Activated CD4-positive, alpha-beta T cell treated with anti-CD3 and anti-CD28 coated beads, Interleukin-2, Interleukin-4, amounts not matched to agents 100 ng/mL and 50 ng/mL, durations not matched to agents 16 hours and 8 hours (primary cell): ENCODE measurements at places on chromosomes 3 and 15.

DNA sequence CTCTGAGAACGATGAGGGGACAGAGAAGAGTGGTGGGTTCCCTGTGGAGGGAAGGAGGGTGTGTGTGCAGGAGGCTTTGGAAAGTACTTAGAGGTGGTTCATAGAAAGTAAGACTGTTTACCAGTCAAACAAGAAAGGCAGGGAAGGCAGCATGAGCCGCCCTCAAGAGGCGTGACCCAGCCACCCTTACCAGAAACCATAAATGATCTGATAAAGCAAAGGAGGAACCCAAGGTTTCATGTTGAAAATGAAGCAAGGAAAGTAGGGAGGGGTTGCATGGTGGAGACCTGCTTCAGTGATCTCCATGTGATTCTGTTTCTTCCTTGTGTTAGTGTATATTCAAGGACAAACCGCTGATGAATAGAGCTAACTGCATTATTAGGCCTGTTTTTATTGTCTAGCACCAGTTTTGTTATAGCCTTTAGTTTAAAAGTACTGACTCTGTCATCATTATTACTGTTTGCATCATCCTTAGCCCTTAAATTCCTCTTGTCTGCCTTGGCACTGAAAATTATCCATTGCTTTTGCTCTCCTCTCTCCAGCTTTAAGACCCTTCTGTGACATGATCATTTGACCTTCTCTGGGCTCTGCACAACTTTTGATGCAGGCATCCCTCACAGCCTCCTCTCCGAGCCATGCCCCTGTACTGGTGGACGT lies 96.1 kb downstream of the STAC start:
- no peak for DNase-seq

DNA sequence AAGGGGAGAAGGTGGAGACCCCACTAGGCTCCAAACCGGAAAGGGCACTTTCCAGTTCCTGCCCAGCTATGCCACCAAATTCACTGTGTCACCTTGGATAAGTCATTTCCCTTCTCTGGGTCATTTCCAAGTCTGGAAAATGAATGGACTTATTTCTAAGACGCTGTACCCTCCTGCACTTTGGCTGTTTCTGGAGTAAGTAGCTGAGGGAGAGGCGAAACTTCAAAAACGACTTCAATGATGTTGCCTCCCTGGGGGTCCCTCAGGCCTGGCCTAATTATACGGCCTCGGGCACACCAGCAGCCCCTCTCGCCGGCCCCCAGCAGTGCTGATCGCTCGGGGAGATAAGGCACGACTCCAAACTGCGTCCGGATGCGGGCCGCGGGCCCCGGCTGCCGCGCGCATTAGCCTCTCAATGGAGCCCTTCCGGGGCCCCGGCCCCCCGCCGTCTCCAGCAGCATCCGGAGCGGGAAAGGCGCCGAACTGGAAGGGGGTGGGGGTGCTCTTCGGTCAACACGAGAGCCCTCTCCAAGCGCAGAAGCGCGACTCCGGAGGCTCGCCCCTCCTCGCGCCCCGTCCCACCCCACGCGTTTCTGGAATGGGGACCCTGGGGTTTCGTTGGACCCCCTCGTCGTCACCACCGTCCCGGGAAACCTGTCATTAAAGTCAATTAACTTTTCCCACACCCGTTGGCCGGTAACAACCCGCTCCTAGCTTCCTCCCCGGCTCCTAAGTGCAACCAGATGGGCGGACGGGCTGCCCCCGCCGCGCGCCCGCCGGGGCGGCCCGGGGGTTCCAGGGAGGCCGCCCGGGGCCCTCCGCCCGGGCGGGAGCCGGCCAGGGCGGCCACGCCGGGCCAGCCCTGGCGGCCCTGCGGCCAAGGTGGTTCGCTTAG lies 4.8 kb downstream of the HES1 start:
- no peak for DNase-seq

DNA sequence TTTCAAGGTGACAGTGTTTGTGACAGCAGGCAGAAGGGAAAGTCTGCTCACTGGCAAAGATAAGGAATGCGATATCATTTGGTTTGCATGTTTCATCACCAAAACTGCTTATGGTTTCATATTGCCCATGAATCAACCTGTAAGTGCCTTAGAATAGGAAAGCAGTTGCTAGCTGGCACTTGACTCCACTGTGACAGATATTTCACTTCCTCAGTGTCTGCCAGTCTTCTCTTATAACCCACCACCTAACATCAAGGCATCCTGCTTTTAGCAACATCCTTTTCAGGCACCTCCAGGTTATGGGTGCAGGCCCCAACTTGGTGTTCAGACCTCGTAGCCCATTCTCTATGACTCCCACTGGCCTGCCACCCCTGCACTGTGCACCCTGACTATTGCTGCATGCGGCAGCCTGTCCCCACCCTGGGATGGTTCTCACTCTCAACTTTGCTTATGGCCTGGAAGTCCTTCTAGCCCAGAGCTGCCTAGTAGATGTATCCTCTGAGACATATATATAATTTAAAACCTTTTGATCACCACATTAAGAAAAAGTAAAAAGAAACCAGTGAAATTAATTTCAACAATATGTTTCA lies 154.4 kb upstream of the RARB start:
- no peak for DNase-seq

- DNase-seq = peak; percentile 16
Measured at GRCh38 chr3:52820736-52821135, 9.7 kb downstream of the ITIH4 start.

- no peak for DNase-seq
Measured at GRCh38 chr3:161848376-161848775, 351.8 kb downstream of the OTOL1 start.

DNA sequence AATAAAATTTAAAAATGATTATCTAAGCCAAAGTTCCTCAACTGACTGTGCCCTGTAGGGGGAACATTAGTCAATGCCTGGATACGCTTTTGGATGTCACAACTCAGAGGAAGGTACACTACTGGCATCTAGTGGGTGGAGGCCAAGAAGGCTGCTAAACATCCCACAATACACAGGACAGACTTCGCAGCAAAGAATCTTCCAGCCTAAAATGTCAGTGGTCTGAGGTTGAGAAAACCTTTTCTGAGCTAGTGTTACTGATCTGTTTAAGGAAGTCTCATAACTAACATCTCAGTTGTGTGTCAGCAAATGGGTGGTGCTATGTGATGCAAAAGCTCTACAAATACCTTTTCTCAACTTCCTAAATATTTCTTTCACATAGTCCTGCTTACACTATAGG lies 20.9 kb upstream of the LDHAL6B start:
- no peak for DNase-seq

DNA sequence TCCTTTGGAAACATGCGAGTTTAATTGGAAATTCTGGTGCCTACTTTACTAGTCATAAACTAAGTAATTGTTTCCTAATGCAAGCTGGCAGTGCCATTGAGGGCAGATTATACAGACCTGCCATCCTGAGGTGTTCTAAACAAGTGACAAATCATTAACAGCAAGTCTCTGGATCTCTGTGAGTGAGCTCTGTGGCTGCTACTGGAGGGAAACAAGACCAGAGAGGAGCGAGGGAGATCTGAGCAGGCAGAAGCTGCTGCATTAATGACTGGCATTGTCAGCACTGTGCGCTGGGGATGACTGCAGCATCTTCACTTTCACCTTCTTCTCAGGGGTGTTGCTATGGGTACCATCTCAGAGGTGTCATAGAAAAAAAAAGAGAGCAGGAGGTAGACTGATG lies 308.4 kb upstream of the DPH6 start:
- no peak for DNase-seq

- DNase-seq = no peak
Measured at GRCh38 chr15:57111002-57111401, 192.6 kb downstream of the TCF12 start.

GRCh38 chr15:74959586-74959939 lies 3.0 kb upstream of the RPP25 start:
- no peak for DNase-seq

DNA sequence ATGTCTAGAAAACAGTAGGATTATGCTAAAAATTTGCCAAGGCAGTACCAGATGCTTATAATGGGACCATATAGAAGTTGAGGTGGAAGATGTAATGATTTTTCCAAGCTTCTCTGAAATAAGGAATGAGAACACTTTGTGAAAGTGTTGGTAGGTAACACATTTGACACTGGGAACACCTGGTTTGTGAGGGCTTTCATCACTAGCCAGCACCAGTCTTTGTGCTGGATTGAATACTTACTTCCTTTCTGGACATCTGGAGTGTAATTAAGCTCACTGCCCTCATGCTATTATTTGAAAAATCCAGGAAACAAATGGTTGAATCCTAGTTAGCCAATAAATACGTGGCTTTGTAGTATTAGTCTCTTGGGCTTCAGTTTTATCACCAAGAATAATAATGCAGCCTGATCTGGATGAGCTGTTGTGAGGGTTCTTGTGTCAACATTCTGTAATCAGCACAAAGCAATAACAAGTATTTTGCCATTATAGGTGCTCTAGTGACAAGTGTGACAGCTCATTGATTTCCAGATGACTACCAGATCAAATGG lies 12.9 kb downstream of the CCDC80 start:
- no peak for DNase-seq

DNA sequence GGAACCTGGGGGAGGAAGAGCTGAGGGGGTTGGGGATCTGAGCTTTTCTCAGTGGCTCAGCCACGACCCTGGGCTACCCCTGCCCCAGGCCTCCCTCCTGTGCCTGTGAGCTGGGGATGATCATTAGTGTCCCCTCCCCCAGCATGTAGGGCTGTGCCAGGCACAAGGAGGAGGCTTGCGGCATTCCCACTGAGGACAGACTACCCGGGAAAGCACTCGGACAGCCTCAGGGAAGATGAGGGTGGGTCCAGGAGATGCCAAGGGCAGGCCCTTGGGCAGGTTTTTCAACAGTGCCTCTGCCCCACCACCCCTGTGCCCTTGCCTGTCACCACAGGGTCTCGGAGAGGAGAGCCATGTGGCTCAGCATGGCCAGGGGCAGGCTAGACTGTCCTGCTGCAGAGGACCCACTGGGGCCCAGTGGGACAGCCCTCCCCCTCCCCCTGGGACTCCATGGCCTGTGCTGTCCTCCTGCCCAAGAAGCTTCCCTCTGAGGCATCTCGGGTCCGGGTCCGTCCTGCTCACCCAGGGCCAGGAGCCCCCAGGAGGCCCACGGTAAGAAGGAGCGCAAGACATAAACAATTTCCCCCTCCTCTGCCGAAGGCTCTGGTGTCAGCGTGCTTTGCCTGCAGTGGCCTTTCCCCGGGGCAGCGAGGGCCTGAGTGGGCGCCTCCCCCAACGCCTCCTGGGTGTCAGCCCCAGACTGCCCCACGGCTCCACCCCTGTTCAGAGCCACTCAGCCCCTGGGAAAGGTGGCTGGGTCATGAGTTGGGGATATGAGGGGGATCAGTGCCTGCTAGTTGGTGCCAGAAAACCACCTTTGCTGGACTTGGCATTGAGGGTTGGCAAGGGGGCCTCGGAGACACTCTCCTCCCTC lies 192.5 kb downstream of the GOLGA6L6 start:
- DNase-seq = no peak

- no peak for DNase-seq
Measured at GRCh38 chr3:18208856-18209255, 216.3 kb downstream of the SATB1 start.

DNA sequence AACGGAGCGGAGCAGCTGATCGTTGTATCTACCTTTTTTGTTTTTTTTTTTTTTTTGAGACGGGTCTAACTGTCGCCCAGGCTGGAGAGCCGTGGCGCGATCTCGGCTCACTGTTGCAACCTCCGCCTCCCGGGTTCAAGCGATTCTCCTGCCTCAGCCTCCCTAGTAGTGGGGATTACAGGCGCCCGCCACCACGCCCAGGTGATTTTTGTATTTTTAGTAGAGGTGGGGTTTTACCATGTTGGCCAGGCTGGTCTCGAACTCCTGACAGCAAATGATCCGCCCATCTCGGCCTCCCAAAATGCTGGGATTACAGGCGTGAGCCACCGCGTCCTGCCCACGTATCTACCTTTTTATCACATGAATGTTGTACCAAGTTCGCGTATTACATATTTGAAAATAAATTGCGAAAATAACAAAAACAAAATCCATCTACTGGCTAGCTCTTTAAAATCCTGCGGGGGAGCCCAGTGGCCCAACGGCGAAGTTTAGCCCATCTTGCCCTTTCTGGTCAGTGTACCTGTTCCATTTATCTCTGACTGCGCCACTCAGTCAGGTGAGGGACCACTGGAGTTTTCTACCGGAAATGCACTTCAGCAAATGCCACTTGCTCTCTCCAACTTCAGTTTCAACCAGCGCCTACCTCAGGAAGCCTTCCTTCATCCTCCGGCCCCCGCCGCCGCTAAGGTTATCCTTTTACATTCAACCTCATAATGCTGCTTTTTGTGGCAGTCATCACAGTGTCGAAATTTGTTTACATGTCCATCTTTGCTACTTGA lies 1.2 kb upstream of the EIF3J start:
- DNase-seq = peak; percentile 33

DNA sequence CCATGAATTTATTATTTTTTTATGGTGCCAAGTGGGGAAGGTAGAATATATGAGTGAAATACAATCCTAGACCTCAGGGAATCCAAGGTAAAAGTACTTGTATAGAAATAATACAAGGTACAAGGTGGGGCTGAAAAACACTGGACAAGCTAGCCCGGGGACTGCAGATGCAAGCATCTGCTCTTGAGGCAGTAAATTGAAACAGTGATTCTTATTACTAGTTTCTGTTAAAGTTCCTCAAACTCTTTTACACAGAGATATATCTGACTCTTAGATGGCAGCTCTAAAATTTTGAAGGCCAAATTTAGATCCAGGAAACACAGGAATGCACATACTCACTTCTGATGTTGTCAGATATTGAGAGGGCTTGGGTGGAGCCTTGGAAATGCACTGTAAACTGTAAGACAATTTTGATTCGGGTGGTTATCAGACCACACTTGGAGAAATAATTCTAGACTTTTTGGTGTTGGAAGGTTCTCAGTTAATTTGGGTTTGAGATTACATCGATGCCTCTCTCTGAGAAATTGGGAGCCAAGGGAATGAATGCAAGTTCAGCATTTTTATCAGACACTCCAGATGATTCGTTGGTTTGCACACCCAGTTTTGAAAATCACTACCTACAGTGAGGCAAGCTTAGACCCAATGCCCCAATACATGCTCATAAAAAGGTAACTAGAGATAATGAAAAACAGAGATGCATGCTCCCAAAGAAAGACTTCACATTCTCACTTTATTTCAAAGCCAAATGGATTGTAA lies 7.3 kb downstream of the TP63 start:
- DNase-seq = no peak

DNA sequence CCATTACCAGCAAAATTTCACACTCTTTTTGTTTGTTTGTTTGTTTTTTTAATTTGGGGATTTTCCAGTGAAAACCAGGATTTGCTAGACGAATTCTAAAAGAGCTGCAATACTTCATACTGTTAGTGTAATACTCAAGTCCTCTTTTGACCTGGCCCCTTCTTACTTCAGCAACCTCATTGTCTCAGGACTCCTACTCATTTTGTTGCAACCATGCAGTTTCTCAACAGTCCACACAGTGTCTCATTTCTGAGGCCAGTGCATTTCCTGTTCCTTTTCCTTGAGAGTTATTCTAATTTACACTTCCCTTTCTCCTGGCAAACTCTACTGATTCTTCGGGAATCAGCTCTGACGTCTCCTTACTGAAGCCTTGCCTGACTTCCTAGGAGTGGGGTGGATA lies 35.6 kb downstream of the NSUN3 start:
- DNase-seq = no peak

DNA sequence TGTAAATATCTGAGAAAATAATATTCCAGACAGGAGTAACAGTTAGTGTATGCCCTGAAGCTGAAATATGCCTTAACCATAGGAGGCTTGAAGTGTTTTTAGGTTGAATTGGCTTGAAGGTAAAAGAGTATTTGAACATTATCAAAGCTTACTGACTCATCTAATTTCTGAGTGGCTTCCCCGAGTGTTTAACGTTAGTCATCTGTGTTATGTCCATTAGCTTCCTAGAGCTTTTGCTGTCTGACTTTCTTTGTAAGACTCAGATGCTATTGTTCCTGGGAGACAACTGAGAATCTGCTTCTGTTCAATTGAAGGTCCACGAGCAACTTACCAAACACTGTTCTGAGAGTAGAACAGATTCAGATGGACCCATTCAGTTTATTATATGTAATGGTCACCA lies 656.8 kb upstream of the NECTIN3 start:
- no peak for DNase-seq
